Fibroblast of upper back skin (primary cell): ENCODE measurements at places on chromosomes 12 and 14.

GRCh38 chr14:31690056-31690455 lies 128.9 kb downstream of the NUBPL start:
- no peak for DNase-seq

DNA sequence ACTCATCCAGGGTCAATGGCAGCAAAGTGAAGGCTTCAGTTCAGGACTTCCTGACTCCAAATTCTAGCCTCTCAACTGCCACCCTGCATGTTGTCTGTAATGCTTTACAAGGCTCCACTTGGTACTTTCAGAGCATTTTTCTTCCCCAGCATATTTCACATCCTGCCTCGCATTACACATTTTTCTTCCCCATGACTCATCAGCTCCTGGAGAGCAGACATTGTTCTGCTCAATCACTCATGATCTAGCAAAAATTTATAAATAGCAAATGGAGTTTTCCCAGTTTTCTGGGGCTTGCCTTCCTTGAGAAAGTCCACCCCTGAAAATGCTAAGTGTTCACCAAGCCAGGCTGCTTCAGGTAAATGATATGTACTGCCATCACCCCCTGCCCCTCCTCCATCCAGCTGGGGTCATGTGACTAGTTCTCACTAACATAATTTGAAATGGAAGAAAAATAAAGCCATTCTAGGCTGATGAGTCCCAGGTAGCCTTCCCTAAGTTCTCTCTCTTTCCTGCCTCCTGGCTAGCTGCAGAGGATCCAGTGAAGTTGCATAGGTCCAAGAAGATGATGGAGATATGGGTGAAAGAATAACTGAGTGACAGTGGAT lies 69.4 kb downstream of the ARMH4 start:
- DNase-seq: peak; percentile 94

DNA sequence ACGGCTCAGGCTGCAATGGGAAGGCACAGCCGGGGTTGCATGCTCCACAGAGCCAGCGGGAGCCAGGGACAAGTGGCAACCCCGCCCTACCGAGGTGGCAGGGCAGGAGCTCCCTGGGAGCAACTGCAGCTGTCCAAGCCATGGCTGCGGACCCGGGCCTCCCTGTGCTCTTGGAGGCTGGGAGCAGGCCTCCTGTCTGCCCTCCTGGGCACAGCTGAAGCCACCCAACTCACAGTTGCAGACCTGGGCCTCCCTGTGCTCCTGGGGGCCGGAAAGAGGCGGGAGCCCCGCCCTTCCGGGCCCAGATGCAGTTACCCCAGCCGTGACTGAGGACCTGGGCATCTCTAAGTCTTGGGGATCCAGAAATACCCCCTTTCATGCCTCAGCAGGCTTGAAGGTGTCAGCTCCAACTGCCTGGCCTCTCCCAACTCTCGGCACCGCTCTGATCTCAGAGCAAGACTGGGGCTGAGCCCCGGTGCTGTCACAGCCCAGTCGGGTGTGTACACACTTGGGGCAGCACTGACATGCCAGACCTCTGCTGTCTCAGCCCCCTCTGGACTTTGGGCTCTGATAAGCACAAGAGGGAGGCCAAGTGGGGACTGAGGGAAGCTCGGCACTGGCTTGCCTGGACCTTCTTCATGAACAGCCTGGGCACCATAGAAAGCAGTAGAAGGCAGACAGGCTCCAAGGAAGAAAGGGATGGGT lies 7.5 kb upstream of the RASSF9 start:
- DNase-seq: no peak

DNA sequence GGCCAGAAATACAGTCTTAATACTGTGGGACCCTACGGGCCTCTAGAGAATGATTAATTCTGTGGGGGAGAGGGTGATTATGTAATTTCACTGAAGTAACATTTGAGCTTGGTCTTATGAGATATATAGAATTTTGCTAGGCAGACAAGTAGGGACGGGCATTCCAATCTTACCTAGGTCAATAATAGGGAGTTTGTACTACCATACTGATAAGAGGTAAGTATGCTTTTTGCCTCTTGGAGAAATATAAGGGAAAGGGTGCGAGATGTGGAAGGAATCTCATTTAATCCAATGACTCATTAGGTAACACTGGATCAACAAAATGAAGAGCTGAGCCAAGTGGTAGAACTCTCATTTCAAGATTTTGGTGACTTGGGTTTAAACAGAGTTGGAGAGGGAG lies 5.2 kb downstream of the RAB5B start:
- no peak for DNase-seq

DNA sequence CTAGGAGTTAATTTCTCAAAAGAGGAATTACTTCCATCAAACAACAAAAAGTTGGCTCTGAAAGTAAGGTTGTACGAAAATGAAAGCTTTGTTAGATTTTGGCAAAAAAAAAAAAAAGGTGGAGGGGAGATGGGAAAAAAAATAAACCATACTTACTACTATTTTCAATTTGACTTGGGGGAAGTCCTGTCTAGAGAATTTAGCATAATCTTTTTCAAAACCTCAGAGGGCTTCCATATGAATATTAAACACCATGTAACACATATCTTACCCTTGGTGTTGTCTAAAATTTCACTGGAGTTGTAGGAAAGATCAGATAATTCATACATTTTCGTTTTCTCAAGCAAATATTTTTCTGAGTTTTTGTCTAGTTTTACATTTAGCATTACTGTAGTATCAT lies 17.5 kb downstream of the GRIP1 start:
- no peak for DNase-seq

DNA sequence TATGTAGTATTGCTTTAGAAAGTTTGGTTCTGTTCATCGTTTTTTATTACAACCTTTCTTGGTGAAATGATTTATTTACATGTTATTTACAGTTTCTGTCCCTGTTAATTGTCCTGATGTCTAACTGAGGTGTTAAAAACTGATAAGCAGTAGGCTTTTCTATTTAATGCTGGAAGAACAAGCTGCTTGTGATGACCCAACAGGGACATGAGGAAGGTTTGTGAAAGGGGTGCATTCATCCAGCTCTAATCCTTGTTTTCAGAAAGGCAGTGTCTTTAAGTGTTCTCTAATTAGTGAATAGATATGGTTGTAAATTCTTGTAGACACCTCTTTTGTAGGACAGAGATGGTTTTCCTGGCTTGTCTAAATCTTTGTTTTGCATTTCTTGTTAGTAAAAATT lies 191.4 kb downstream of the FOXA1 start:
- DNase-seq: no peak

DNA sequence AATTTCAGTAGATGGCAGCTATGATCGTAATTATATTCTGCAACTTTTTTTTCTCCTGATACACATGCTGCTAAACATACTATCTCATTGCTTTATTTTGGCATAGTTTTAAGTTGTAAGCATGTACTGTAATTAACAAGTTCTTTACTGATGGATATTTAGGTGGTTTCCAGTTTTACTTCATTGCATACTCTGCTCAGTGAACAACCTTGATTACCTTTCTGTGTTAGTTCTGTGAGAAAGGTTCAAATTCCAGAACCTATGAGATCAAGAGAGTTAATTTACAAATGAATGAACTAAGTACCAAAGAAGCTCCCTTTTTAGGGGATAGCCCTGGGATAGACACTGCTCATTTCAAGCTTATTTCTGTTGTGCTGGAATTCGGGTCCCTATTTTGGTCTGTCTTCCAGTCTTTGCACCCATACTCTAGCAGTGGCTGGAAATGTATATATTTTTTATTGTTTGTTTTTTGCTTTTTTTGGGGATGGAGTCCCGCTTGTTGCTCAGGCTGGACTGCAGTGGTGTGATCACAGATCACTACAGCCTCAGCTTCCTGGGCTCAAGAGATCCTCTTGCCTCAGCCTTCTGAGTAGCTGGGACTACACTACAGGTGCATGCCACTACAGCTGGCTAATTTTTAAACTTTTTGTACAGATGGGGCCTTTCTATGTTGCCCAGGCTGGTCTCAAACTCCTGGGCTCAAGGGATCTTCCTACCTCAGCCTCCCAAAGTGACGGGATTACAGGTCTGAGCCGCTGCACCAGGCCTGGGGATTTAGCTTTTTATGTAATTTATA lies 10.6 kb downstream of the PAPOLA start:
- no peak for DNase-seq

DNA sequence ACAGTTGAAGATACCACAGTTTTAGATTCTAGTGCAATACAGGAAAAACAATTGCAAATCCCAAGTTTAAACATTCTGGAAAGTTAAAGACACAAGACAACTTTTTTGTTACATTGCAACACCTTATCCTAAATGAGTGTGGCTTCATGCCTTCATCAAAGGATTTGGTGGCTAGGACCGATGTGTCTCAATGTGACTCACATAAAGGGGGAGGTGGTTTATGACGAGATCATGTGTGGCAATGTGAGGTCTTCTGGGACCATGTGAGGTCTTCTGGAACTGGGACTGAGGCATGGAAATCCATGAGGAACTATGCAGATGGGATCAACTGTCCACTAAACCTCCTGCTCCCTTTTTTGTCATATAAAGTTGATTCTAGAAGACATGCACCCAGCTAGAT lies 166.2 kb downstream of the PAX9 start:
- DNase-seq: no peak

- DNase-seq: no peak
Observed at GRCh38 chr14:42011221-42011620, 404.5 kb downstream of the LRFN5 start.

DNA sequence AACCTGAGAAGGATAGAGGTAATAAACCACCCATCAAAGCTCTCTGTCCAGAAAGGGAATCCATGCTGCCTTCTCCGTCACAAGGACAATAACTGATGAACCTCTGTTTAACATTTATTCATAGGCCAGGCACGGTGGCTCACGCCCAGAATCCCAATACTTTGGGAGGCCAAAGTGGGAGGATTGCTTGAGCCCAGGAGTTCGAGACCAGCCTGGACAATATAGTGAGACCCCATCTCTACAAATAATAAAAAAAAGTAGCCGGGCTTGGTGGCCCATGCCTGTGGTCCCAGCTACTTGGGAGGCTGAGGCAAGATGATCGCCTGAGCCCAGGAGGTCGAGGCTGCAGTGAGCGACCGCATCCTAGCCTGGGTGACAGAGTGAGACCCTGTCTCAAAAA lies 7.1 kb upstream of the FOS start:
- no peak for DNase-seq

DNA sequence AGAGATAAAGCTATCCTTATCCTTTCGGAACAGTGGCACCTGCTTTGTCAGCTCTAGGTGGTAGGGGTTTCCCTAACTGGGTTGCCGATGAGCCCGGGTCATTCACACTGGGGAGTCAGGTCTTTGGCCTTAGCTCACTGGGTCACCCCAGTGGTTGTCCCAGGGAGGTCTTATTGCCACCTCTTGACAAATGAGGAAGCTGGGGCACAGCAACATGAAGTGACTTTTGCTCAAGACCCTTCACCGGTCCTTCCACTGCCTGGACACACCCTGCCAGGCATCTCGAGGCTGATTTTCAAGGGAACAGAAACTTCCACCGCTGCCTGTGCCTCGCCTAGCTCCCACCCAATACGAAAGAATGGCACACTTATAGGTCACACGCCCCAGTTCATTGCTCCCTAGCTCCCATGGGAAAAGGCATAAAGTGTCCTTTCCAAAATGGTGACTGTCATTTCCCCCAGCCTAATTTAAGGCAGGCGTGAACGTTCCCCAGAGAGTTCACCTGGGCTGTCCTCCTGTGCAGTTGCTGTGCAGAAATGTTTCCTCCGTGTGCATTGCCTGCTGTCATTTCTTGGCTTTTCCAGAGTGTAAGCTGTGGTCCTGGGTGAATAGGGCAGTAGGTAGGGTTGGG lies 156.1 kb upstream of the CCND2 start:
- no peak for DNase-seq

GRCh38 chr12:6342140-6342889 lies 439 bp upstream of the TNFRSF1A start:
- DNase-seq: no peak

DNA sequence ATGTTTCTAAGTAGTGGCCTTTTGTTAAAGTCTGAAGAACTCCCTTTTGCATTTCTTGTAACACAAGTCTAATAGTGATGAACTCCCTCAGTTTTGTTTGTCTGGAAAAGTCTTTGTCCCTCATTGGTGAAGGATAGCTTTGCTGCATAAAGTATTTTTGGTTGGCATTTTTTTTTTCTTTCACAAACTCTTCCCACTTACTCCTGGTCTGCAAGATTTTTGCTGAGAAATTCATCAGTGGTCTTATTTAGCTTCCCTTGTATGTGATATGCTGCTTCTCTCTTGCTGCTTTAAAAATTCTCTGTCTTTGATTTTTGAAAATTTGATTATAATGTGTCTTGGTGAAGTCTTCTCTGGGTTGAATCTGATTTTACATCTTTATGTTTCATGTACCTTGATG lies 22.7 kb downstream of the TRMT5 start:
- no peak for DNase-seq

GRCh38 chr14:67933266-67933665 lies 113.7 kb downstream of the RAD51B start:
- DNase-seq: no peak

- peak; percentile 64 for DNase-seq
Observed at GRCh38 chr14:92967346-92967926, 44.5 kb downstream of the CHGA start.

DNA sequence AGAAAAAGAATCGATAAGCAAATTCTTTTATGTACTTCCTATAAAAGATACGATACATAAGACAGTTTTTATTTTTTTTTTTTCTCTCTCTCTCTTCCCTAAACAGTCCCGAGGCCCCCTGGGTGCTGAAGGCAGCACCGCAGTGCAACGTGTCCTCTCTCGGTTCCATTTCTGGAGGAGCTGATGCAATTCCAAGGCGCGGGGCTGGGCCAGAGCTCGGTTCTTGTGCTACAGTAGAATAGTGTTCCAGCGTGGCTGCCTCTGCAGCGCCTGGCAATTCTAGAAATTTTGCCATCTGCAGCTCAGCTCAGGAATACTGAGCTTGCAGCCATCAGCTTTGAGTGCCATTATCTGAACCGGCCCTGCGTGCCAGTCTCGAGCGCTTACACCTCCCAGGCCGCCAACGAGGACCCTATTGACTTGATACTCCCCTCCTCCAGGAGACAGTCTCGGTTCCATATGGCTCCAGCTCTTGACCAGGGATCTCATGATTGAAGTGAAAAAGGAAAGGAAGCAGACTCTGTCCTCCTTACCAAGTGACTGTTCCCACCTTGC lies 630 bp downstream of the ALDH1L2 start:
- DNase-seq: peak; percentile 89

DNA sequence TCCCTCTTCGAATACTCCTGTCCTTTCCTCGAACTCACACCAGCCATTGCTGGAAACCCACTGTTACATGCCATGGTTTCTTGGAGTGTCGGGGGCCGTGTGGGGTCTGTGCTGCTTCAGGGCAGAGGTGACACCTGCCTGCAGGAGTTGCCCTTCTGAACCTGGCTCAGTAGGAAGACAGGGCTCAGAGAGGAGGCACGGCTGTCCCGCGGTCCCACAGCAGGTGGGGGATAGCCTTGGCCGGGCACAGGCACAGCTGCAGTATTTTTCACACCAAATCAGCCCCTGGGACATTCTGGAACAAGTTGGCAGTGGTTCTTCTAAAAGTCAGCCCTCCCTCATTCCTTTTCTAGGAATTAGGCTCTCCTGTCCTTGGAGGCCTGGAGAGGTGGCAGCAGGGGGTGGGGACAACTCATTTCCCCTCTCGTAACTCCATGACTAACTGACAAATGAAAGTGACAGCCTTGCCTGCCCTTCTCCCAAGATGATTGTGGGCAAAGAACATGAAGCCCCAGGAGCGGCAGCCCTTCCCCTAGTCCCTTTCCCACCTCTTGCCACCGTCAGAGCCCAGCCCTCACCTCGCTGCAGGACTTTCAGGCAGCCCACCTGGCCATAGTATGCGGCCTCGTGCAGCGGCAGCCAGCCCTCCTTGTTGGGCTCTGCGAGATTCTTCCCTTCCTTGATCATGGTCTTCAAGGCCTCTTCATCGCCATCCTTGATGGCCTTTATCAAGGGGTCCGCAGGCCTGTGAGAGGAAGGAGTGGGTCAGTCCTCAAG lies 22.4 kb downstream of the ASB2 start:
- no peak for DNase-seq

GRCh38 chr12:106097011-106097410 lies 41.7 kb downstream of the NUAK1 start:
- DNase-seq: no peak

GRCh38 chr12:58434726-58435125 lies 485.6 kb downstream of the LRIG3 start:
- no peak for DNase-seq
